ENCODE measurements at places on chromosomes 12 and 14.

GRCh38 chr12:47164724-47165439 lies 85.1 kb upstream of the AMIGO2 start:
- no peak for DNase-seq

GRCh38 chr14:89616852-89617341 lies 199.9 kb upstream of the FOXN3 start:
- DNase-seq = no peak

- no peak for DNase-seq
These were observed 39.8 kb upstream of the PTGDR start for GRCh38 chr14:52227619-52228222.

DNA sequence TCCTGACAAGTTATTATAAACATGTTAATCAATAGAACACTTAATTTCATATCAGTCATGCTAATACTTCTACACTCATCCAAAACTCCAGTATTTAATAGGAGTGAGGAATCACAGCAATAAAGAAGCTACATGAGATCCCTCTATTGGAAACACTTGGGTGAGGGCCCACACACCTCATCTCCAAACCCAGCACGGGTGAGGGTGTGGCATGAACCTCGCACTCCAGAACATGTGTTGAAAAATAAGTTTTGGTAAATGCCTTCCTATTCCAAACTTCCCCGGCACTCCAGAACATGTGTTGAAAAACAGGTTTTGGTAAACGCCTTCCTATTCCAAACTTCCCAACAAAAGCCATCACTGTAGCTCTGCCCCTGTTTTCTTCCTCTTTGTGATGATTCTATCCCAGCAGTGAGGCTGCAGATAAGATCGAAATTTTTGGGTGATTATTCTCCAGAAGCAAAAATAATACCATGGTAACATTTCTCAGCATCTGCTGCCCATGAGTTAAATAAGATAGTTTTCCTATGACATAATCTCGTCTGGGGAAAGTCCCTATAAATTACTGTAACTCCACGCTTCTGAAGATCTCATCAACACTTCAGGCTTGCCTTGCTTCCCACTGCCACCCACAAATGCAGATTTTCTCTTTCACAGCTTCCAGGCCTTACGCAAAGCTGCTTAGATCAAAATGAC lies 24.4 kb upstream of the PTPRB start:
- DNase-seq = no peak

DNA sequence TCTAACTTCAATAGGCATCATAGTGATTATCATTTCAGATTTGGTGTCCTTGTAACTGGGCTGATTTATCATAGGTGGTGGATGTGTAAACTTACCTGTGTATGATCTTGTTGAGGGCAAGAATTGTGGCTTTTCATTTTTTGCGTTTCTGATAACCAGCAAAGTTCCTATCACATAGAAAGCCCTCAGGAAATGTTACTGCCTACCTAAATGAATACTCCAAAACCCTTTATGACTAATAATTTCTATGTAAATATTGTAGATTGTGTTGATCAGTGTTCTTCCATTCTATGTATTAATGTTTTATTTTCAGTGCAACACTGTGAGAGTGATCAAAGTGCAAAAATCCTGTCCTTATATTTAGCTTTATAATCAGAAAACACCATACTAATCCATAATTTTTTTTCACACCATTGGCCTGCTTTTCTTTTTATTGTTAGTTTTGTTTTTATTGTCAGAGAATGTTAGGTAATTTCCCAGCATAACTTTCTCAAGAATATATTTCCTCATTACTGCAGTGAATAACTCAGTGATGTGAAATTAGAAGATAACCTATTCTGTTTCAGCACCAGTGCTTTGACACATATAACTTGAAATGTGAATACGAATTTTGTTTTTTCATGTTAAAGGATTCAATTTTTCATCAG lies 94.1 kb downstream of the GPHN start:
- no peak for DNase-seq

Data from stimulated activated CD4-positive, alpha-beta T cell treated with anti-CD3 and anti-CD28 coated beads, Interleukin-4, amount 100 ng/mL, for 48 hours (primary cell).